ENCODE measurements at places on chromosomes 2 and 18.

- DNase-seq: no peak
These were observed 30.1 kb upstream of the SLC40A1 start for GRCh38 chr2:189610700-189611099.

- DNase-seq: no peak
These were observed 4.4 kb downstream of the EVX2 start for GRCh38 chr2:176079285-176079830.

DNA sequence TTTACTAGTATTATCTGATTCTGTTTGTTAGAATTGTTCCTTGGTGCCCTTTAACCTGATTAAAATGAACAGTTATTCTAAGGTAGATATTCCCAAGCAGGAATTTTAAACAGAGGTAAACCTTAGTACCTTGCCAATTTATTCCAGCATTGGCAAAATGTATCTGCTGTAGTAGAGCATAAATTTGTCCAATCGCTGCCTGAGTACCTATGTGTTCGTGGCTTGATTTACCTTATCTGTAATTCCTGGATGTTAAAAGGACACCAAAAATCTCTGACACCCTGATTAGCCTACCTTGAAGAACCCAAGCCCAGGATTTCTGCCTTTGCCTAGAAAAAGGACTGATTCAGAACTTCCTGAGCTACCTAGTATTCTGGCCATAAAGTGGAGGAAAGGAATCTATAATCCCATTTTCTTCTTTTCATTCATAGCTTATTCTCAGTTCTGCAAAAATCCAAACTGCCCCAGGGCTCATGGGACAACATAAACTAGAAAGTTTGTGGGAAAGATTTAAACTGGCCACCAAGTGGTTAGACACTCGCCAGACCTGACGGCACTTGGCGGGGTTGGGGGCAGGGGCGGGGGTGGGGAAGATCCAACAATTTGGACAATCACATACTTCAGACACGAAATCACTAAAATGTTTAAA is 16.2 kb upstream of the ZCCHC2 start:
- DNase-seq: no peak

GRCh38 chr2:112073875-112074274 is 18.8 kb downstream of the TMEM87B start:
- DNase-seq: no peak

DNA sequence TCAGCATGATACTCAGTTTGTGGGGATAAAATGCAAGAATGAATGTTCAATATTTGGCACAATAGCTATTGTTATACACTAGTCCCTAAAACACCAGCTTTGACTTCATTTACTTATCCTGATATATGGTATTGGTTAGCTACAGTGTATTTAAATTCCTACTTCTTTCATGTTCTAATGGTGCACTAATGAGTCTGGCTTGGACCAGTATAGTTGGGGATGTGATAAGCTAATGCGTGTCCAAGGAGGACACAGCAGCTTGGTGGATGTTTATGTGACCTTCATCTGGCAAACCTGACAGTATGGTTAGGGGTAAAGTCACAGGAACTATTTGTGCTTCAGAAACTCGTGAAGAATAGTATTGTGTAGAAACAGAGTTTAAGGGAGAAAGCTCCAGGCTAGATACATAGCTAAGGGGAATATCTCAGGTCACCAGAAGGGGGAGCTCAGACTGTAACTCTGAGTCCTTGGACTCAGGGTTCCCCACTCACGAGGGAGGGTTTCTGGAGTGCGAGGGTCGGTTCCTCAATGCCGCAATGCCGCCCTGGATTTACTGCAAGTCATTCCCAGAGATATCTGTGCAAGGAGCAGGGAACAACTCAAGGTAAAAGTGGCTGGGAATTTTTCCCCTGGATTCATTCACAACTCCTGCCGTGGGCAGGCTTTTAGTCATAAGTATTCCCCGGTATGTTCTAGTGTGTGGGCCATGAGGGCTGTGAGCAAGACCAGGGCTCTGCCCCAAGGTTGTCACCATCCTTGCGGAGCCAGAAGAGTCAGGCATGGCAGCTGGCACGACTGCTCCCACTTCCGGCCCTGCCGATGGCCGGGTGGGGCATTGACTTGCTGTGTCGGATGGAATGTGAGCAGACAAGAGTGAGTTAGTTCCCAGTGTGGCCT is 14.5 kb downstream of the IL1R2 start:
- DNase-seq: no peak

DNA sequence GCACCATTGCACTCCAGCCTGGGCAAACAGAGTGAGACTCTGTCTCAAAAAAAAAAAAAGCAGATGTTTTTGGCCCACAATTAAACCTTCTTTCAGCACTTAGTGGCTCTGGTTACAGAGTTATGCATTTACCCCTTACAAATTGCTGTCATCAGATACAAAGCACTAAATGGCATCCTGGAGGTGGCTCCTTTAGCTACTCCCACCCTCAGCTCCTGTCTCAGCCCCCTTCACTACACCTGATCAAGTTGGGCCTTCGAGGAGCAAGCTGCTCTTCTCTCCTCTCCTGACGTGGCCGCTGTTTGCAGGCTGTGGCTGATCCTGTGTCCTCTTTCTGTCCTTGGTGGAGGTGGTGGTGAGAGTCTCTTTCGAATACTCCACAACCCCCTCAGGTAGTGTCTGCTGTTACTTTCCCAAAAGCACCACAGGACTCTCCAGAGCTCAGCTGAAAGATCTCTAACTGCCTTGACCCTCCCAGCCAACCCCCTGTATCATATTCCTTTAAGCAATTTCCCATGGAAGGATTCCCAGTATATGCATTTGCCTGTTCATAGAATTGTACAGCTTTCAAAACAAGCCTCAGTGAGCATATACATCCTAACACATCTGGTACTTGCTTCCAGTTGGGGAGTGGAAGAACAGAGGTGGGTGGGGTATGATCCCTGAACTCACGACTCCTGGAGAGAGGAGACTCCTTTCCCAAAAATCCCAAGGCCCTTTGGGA is 285.9 kb downstream of the CLIP4 start:
- DNase-seq: no peak

GRCh38 chr18:63145166-63145850 is 174.3 kb downstream of the BCL2 start:
- DNase-seq: no peak

DNA sequence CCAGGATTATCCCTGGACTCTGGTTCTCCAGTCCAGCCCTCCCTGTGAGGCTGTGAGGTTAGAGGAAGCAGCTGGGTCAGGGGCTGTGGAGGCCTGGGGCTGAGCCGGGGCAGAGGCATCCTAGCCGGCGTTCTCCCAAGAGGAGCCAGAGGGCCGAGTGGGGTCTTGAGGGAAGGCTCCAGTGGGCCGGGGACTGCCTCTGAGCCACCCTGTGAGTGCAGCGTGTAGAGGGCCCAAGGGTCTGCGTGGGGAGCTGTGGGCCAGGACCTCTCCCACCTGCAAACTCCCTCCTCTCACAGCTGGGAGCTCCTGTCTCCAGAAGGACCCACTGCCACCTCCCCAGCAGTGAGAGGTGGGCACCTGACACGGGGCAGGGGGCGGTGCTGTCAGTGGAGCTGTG is 41.0 kb downstream of the GLI2 start:
- no peak for DNase-seq

DNA sequence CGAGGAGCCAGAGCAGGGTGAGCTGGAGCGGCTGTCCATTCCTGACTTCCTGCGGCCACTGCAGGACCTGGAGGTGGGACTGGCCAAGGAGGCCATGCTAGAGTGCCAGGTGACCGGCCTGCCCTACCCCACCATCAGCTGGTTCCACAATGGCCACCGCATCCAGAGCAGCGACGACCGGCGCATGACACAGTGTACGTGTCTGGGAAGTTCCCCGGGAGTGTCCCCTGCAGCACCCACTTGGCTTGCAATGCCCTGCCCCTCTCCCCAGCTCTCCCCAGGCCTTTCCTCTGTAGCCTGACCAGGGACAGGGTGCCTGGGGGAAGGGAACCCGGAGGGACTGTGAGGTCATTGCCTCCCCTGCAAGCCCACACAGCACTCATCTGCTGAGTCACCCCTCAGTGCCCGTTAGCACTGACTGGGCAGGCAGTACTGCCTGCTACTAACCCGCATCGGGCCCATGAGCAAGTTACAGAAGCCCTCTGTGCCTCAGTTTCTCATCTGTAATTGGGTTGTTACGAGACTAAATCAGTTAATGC is 29.4 kb upstream of the GMPPA start:
- no peak for DNase-seq
